ELF-1 (cell line): ENCODE measurements at places on chromosomes 12 and 14.

GRCh38 chr12:19778797-19779196 is 339.5 kb downstream of the AEBP2 start:
- no peak for DNase-seq

- no peak for DNase-seq
Observed at GRCh38 chr12:53575502-53576249, 50.5 kb downstream of the ATF7 start.

DNA sequence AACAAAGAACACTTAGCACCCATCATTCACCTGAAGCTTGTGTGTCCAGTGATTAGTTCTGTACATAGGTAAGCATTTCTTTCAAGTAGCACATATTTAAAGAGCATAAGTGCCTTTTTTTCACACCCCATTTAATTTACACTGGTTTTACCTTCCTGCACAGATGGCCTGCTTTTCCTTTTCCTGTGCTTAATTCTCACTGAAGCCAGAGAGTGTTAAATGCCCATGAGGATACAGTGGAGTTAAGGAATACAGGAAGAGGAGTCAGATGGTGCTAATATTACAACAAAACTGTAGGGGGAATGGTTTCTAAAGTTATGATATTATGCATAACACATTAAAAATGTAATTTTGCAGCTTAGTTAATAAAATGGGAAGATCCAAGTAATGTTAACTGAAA is 31.0 kb upstream of the SLC38A1 start:
- no peak for DNase-seq

DNA sequence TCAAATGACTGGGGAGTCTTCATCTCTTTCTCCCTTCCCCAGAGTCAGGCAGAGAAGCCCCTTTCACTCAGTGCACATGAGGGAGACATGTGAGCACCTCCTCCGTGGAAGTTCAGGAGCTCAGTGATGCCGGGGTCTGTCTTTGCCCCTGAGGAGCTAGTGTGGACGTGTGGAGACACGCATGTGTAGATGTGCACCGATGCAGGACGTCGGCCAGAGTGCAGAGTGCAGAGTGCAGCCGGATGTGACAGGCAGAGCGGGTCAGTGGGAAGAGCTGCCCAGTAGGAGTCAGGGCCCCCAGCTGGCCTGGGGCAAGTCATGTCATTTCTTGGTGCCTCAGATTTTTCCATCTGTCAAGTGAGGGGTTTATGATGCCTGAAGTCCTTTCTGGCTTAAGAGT is 20.7 kb downstream of the TSPAN9 start:
- no peak for DNase-seq

DNA sequence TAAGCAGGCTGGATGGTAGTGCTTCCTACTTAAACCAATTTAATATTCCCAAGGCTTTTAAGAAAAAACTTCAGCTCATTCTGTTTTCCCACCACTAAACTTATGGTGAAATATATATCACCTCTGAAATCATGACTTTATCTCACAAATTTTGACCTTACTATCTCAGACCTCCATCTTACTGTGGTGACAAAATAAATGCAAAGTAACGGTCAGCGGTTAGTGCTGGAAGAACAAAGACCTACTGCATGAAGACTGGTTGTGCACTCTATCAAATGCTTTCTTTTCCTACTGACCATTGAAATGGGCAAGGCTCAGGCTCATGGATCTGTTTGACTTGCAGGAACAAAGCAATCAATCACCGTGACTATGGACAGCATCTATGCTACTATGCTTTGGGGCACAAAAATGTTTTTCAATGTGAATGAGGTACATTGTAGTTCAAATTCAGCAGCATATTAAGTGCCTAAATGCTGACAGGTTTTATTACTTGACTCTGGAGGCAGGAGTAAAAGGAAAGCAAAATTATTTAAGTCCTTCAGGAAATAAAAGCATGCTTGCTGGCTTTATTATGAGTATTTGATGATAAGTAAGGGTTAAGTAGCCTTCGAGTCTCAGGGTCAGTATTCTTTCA is 43.1 kb upstream of the GTF2A1 start:
- DNase-seq, result no peak

DNA sequence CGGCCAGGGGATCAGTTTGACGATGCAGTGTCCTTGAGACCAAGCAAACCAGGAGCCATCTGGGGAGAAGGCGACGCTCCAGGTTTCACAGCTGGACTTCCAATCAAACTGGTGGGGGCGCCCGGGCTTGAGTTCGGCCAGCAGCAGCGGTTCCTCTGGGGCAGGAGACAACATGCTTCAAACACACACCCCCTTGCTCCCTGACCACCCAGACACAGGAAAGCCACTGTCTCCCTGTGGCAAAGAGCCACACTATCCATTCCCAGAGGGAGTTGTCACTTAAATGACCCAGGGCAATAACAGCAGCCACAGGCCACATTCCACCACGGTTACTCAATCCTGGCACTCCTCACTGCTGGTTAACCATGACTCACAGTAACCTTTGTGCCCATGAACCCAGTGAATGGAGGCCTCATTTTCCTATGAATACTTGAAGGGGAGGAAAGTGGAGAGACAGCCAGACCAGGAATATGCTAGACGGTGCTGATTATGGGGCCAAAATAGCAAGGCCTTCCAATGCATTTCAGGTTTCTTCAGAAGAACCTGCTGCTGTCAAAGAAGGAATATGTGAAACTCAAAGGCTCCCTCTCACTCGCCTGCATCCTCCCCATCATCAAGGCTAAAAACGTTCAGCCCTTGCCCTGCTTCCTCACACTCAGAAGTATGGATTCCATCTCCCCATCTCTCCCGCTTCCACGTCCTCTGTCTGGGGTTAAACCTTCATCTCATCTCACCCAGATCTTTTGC is 8.5 kb downstream of the WSB2 start:
- peak; percentile 58 for DNase-seq
